ENCODE measurements at places on chromosomes 11 and 22.

- no peak within 1 kb of the TSS for H3K27ac ChIP-seq
- no peak for DNase-seq
- H3K4me3 ChIP-seq: no peak within 1 kb of the TSS
- H3K27me3 ChIP-seq: peaks cover 10% of the 10 kb centered on the region
- H3K36me3 ChIP-seq: no peaks in the 10 kb centered on the region
These were observed at the start of gene ART1 for GRCh38 chr11:3644817-3645235. ART1 (plus strand) TSS chr11:3645128; CDS start chr11:3659214, 14,086 bp downstream.

DNA sequence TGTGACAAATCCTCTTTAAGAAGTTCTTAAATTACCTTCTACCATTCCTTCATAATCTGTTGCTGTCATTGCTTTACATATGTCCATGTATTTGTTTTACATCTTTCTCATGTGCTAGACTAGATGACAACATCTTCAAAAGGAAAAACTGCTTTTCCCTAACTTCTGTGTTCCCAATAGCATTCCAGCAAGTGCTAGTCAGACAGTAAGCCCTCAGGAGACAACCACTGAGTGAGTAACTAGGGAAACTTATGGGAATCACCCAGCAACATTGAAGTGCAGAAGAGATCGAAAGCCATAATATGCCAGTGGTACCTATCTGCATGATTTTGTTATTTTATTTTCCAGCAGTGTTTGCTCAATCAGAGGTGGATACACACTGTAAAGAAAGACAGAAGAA lies 889.7 kb upstream of the API5 start:
- H3K36me3 ChIP-seq: no peaks in the 10 kb centered on the region
- H3K4me1 ChIP-seq: no peaks in the 10 kb centered on the region
- DNase-seq: no peak
- no peaks in the 10 kb centered on the region for H3K27me3 ChIP-seq

GRCh38 chr11:125389339-125390166 lies 106.5 kb downstream of the FEZ1 start:
- no peak overlapping the region for H3K27ac ChIP-seq
- no peak overlapping the region for H3K4me3 ChIP-seq
- DNase-seq: no peak
- no peaks in the 10 kb centered on the region for H3K4me1 ChIP-seq
- H3K27me3 ChIP-seq: peaks cover 3% of the 10 kb centered on the region

DNA sequence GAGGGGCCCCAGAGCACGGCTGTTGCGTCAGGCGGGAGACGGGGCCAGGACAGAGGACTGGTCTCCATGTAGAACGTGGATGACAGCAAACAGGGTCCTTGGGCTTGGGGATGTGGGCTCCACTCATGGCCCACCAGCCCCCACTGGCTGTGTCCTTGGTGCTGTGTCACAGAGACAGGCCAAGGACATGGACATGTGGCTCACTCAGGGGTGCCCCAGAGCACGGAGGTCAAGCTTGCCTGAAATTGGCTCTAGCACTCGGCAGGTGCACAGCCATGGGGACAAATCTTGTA lies 14.4 kb downstream of the FADS2 start:
- no peak overlapping the region for H3K27ac ChIP-seq
- no peaks in the 10 kb centered on the region for H3K4me1 ChIP-seq

- no peak overlapping the region for H3K27ac ChIP-seq
- H3K27me3 ChIP-seq: no peaks in the 10 kb centered on the region
- no peaks in the 10 kb centered on the region for H3K36me3 ChIP-seq
- DNase-seq: no peak
- no peaks in the 10 kb centered on the region for H3K4me1 ChIP-seq
These were observed 94.1 kb downstream of the DBX1 start for GRCh38 chr11:20066013-20066782.

DNA sequence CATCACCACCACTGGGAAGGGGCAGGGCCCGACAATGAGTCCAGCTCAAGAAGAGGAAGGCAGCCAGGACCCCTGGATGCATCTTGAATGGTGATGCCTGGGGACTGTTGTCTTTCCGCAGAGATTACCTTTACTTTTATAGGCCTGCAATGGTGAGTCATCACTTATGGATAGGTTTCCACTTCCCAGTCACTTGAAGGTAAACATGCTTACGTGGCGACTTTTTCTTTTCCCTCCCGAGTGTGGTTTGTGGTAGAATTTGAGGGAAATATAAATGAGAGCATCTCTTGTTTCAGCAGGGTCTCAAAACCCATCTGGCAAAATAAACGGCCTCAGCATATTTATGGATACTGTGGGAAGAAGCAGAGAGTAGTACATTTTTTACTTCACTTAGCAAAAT lies at the start of gene MMP13:
Gene MMP13 (minus strand): TSS at position 109 of the 400 bp plus-strand sequence. CDS start 27 bp downstream, at position 82.
- H3K27me3 ChIP-seq: no peaks in the 10 kb centered on the region
- H3K4me1 ChIP-seq: no peaks in the 10 kb centered on the region
- H3K4me3 ChIP-seq: no peak within 1 kb of the TSS
- no peaks in the 10 kb centered on the region for H3K36me3 ChIP-seq
- no peak within 1 kb of the TSS for H3K27ac ChIP-seq

- peaks cover 2% of the 10 kb centered on the region for H3K27me3 ChIP-seq
These were observed 80.4 kb downstream of the SPON1 start for GRCh38 chr11:14042686-14043465.

DNA sequence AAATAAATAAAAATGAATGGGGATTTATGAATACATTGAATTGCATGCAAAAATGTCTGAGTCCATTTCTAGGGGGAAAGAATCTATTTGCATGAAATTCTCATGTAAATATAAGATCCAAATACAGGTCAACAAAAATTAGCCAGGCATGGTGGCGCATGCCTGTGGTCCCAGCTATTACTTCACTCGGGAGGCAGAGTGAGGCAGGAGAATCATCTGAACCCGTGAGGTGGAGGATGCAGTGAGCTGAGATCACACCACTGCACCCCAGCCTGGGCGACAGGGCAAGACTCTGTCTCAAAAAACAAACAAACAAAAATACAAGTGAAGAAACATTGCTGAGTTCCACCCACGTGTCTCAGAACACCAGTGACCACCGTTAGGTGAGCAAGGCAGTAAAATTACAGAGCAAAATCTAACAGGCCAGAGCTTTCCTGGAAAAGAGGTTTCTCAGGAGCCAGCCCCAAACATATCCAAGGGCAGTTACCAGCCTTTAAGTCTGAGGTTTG lies 17.3 kb downstream of the PACSIN2 start:
- H3K36me3 ChIP-seq: no peaks in the 10 kb centered on the region
- H3K4me1 ChIP-seq: peaks cover 94% of the 10 kb centered on the region
- no peak for DNase-seq
- peak overlapping the region; percentile 68 for H3K27ac ChIP-seq
- no peaks in the 10 kb centered on the region for H3K27me3 ChIP-seq

DNA sequence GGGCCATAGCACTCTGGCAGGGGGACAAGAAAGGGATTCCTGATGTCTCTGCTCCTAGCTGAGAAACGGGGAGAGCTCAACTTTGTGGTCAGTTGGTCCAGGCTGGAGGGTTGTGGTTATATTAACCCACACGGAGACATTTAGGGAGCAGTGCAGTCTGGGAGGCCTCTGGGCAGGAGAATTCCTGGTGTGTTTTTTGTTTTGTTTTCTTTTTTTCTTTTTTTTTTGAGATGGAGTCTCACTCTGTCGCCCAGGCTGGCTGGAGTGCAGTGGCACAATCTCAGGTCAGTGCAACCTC lies 88.0 kb upstream of the SHISAL1 start:
- H3K4me3 ChIP-seq: no peak overlapping the region
- H3K36me3 ChIP-seq: no peaks in the 10 kb centered on the region
- H3K27ac ChIP-seq: no peak overlapping the region
- H3K27me3 ChIP-seq: no peaks in the 10 kb centered on the region
- H3K4me1 ChIP-seq: no peaks in the 10 kb centered on the region

DNA sequence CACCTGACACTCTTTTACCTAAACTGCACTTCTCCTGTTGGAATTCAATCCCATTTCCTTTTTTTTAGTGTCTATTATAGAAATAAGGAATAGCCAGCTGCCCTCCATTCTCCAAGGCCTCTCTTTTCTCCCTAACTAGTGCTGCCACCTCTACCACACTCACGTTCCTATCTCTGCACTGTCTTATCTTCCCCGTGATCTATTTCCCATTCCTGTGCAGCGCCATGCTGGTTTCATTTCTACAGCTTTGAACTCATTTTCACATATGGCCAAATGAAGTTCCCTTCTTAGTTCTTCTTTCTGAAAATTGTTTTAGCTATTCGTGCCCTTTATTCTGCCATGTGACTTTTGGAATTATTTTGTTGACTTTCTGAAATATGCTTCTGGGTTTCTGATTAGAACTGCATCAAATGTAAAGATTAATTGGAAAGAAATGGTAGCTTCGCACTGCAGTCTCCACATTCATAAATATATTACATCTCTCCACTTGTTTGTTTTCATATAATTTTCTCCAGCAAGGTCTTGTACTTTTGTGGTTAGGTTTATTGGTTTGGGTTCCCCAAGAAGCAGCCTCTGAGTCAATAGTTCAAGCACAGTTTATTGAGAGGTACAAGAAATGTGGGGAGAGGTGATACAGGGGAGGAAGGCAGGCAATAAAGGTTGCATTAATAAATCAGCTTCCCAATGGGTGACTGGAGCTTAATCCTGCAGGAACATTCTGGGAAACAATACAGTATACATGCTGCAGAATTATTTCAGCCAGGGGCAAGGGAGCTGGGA lies 43.7 kb upstream of the DRD2 start:
- no peaks in the 10 kb centered on the region for H3K4me1 ChIP-seq
- no peak overlapping the region for H3K27ac ChIP-seq
- H3K4me3 ChIP-seq: no peak overlapping the region
- no peaks in the 10 kb centered on the region for H3K27me3 ChIP-seq
- H3K36me3 ChIP-seq: no peaks in the 10 kb centered on the region

DNA sequence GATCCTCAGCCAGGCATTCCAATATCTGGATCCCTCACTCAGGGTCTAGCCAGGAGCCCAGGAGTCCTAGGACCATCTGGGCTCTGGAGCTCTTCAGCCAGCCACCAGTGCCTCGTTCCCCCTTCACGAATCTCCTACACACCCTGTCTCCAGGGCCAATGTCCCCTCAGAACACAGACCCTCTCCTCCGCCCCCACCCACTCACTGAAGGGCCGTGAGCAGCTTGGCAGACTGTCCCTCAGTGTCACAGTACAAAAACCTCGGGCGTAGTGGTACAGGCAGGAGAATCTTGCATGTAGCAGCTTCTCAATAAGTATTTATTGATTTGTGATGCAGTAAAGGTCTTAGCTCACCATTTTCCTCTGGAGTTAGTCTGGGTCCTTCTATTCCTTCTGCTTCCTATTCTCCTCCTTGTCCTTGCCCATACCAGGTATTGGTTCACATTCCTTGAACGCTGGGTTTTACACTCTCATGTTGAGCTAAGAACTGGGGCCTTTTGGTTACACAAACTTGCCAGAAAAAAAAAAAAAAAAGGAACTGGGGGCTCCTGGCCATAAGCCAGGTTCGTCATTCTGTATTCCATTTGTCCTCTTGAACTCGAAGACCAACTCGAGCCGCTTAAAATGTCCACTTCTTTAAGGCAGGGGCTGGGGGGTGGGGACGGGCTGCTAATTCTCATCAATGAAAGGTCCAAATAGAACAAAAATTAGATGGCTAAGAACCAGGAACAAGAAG lies 2.3 kb downstream of the CXCR5 start:
- H3K4me1 ChIP-seq: peaks cover 16% of the 10 kb centered on the region
- H3K36me3 ChIP-seq: no peaks in the 10 kb centered on the region
- peak; percentile 49 for DNase-seq
- no peak overlapping the region for H3K27ac ChIP-seq

All from CD14-positive monocyte (primary cell).